ENCODE measurements at places on chromosomes 11 and 22.

DNA sequence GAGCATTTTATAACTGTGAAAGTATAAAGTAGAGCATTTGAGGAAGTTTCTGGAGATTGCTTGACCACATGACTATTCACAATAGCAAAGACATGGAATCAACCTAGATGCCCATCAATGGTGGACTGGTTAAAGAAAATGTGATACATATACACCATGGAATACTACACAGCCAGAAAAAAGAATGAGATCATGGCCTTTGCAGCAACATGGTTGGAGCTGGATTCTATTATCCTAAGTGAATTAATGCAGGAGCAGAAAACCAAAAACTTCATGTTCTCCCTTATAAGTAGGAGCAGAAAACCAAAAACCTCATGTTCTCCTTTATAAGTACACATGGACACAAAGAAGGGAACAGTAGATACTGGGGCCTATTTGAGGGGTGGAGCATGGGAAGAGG, 30.3 kb downstream of the UVRAG start:
- no peak for DNase-seq

GRCh38 chr11:76620489-76620888, 50.1 kb downstream of the LRRC32 start:
- DNase-seq: no peak

DNA sequence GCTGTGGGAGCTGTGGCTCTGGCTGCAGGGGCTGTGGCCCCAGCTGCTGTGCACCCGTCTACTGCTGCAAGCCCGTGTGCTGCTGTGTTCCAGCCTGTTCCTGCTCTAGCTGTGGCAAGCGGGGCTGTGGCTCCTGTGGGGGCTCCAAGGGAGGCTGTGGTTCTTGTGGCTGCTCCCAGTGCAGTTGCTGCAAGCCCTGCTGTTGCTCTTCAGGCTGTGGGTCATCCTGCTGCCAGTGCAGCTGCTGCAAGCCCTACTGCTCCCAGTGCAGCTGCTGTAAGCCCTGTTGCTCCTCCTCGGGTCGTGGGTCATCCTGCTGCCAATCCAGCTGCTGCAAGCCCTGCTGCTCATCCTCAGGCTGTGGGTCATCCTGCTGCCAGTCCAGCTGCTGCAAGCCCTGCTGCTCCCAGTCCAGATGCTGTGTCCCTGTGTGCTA, 514 bp downstream of the KRTAP5-9 start:
- no peak for DNase-seq

DNA sequence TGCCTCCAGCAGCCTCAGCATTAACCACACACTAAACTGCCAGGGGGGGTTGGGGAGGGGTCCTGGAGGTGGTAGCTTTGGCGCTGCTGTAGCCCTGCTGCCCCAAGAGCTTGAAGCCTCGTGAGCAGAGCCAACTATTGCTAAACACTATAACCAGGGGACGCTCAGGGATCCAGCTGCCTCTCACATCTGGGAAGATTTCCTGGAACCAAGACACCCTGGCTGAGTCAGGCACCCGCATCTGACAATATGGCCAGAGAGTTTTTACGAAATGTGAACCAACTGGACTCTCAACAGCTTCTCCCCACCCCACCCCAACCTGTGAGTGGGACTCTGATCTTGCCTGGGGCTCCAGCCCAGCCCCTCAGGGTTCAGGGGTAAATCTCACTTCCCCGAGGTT, 14.3 kb downstream of the C1QTNF6 start:
- DNase-seq: no peak

GRCh38 chr11:127843483-127844396, 743.6 kb downstream of the ETS1 start:
- peak; percentile 7 for DNase-seq
